ENCODE measurements at places on chromosomes 1 and 21. TPM values are rescaled to one million over a fixed set of nuclear protein-coding genes. Genes with fewer than 3 reads are reported as not detected.
A peak's percentile ranks its signal among the peaks of the same experiment; 100 is the strongest.

GRCh38 chr1:9758559-9759121 lies 65.1 kb downstream of the CLSTN1 start:
- H3K27me3 ChIP-seq: peaks cover 2% of the 10 kb centered on the region
- no peak overlapping the region for H3K27ac ChIP-seq
- no peak for DNase-seq
- H3K36me3 ChIP-seq: no peaks in the 10 kb centered on the region
- H3K4me3 ChIP-seq: no peak overlapping the region
- H3K4me1 ChIP-seq: peaks cover 14% of the 10 kb centered on the region

GRCh38 chr1:117658676-117659075 lies 52.8 kb downstream of the TENT5C start:
- peaks cover 7% of the 10 kb centered on the region for H3K27me3 ChIP-seq
- peaks cover 26% of the 10 kb centered on the region for H3K4me1 ChIP-seq
- H3K4me3 ChIP-seq: no peak overlapping the region
- no peaks in the 10 kb centered on the region for H3K36me3 ChIP-seq
- DNase-seq: no peak

DNA sequence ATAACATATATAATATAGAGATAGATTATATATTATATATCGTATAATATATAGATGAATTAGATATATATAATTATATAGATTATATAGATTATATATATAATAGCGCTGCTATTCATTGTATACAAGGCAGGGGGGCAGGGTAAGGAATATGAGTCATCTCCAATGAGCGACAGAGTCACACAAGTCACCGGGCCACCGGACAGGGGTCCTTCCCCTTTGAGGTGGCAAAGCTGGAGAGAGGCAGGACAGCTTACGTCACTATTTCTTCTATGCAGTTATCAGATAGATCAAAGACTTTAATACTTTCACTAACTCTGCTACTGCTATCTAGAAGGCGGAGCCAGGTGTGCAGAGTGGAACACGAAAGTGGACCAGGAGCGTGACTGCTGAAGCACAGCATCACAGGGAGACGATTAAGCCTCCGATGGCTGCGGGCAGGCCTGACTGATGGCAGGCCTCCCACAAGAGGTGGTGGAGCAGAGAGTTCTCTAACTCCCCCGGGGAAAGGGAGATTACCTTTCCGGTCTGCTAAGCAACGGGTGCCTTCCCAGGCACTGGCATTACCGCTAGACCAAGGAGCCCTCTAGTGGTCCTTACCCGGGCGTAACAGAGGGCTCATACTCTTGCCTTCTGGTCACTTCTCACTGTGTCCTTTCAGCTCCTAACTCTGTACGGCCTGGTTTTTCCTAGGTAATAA lies 2154.7 kb downstream of the MRPL39 start:
- no peak overlapping the region for H3K4me3 ChIP-seq
- H3K36me3 ChIP-seq: no peaks in the 10 kb centered on the region
- no peak overlapping the region for H3K27ac ChIP-seq
- H3K4me1 ChIP-seq: no peaks in the 10 kb centered on the region

DNA sequence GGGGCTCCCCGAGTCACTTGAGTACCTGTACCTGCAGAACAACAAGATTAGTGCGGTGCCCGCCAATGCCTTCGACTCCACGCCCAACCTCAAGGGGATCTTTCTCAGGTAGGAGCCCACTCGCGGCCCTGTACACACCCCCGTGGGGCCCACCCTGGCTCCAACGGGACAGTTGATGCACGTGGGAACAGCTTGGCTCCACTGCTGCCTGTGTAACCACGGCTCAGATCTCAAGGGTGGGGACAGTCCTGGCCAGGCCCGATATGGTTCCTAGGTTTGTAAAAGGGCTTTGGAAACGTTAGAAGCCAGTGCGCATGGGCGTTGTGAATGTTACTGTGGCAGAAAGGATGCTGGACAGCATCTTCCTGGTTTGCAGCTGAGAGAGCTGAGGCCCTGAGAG lies 18.8 kb downstream of the PODN start:
- no peak for DNase-seq
- H3K4me3 ChIP-seq: no peak overlapping the region
- H3K36me3 ChIP-seq: no peaks in the 10 kb centered on the region
- no peak overlapping the region for H3K27ac ChIP-seq
- H3K4me1 ChIP-seq: 0 out of 2 replicates have a peak, but pooled peaks cover 7% of the 10 kb centered on the region
- peaks cover 4% of the 10 kb centered on the region for H3K27me3 ChIP-seq

GRCh38 chr1:24673341-24673740 lies 30.2 kb downstream of the SRRM1 start:
- DNase-seq: peak; percentile 29
- H3K4me1 ChIP-seq: peaks cover 50% of the 10 kb centered on the region
- H3K4me3 ChIP-seq: peak overlapping the region; percentile 71
- no peaks in the 10 kb centered on the region for H3K27me3 ChIP-seq

- H3K4me1 ChIP-seq: peaks cover 17% of the 10 kb centered on the region
- H3K36me3 ChIP-seq: no peaks in the 10 kb centered on the region
- peak overlapping the region; percentile 45 for H3K27ac ChIP-seq
- no peak for DNase-seq
- H3K27me3 ChIP-seq: peaks cover 2% of the 10 kb centered on the region
- no peak overlapping the region for H3K4me3 ChIP-seq
Observed at GRCh38 chr1:31135973-31136600, 70.6 kb upstream of the PUM1 start.

DNA sequence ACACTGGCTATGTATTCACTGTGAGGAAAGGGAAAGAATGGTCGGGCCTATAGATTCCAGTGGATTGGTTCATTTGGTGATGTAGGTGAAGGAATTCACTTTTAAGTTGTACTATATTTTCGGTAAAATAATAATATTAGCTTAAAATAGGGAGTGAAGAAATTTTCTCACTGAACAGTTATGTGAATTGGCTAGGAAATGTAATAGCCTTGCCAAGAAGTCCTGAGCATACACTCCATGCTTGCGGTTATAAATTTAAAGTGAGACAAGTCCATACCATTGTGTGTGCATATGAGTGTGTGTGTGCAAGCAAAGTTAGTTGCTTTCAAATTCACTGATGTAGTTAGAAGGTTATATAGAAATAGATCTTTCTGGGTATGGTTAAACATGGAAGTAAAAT lies 1651.0 kb downstream of the NCAM2 start:
- H3K36me3 ChIP-seq: no peaks in the 10 kb centered on the region
- no peak overlapping the region for H3K4me3 ChIP-seq
- no peaks in the 10 kb centered on the region for H3K27me3 ChIP-seq
- no peaks in the 10 kb centered on the region for H3K4me1 ChIP-seq

GRCh38 chr1:87044840-87045239 lies 130.4 kb downstream of the HS2ST1 start:
- H3K4me3 ChIP-seq: no peak overlapping the region
- H3K27ac ChIP-seq: no peak overlapping the region
- no peak for DNase-seq
- H3K4me1 ChIP-seq: peaks cover 14% of the 10 kb centered on the region

DNA sequence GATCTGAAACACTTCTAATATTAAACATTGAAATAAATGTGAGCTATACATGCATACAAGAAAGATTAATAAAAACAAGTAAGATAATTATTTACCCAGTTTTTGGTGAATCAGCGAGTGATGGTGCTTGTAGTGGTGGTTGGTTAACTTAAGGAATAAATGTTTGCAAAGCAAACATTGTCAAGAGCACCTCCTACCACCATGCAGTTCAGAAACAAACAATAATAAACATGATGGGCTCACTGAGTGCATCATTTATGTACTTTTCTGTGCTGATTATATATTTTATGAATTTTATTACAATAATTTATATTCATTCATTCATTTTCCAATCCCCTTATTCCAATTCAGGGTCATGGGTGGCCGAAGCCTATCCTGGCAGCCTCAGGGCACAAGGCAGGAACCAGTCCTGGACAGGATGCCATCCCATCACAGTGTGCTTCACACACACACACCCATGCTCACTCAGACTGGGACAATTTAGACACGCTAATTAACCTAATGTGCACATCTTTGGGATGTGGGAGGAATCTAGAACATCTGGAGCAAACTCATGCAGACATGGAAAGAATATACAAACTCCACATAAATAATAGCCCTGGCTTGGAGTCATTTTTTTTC lies 57.8 kb downstream of the ZMYM4 start:
- H3K36me3 ChIP-seq: peaks cover 14% of the 10 kb centered on the region
- peaks cover 18% of the 10 kb centered on the region for H3K4me1 ChIP-seq
- no peaks in the 10 kb centered on the region for H3K27me3 ChIP-seq
- H3K27ac ChIP-seq: no peak overlapping the region
- H3K4me3 ChIP-seq: no peak overlapping the region
- DNase-seq: no peak

DNA sequence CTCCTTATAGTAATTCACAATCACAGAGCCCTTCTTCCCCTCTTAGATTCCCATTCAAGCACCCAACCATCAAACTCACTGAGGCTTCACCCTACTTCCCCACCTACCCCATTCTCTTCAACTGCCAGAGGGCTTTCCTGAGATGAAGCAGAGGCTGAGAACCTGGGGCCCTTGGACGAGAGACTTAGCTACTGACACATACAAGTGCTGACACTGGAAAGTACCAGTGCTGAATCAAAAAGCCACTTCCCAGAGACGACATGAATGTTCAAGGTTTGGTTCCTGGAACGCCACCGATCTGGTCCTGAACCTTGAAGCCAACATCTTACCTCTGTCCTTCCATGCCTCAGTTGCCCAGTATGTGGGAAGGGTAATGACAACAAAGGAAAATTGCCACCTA lies 16.6 kb upstream of the RAP1A start:
- DNase-seq: no peak
- H3K4me3 ChIP-seq: no peak overlapping the region
- H3K36me3 ChIP-seq: no peaks in the 10 kb centered on the region
- no peak overlapping the region for H3K27ac ChIP-seq

DNA sequence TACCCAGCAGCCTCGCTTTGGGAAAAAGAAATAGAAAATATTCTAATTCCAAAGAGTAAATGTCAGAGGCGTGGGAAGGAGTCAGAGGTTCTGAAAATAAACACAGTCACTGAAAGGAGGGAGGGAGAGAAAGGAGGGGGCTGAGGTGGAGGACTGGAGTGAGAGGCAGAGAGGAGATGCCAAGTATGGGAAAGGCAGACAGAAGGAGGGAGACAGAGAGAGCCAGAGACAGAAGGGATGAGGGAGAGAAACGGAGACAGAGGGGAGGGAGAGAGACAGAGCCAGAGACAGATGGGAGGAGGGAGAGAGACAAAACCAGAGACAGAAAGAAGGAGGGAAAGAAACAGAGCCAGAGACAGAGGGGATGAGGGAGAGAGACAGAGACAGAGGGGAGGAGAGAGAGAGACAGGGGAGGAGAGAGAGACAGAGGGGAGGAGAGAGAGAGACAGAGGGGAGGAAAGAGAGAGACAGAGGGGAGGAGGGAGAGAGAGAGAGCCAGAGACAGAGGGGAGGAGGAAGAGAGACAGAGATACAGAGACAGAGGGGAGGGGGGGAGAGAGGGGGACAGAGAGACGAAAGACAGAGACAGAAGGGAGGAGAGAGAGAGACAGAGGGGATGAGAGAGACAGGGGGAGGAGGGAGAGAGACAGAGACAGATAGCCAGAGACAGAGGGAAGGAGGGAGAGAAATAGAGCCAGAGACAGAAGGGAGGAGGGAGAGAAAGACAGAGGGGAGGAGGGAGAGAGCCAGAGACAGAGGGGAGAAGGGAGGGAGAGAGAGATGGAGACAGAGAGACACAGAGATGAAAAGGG lies 525.5 kb downstream of the MATN1 start:
- no peak overlapping the region for H3K4me3 ChIP-seq
- no peak overlapping the region for H3K27ac ChIP-seq
- H3K4me1 ChIP-seq: no peaks in the 10 kb centered on the region
- DNase-seq: no peak
- peaks cover 9% of the 10 kb centered on the region for H3K27me3 ChIP-seq

DNA sequence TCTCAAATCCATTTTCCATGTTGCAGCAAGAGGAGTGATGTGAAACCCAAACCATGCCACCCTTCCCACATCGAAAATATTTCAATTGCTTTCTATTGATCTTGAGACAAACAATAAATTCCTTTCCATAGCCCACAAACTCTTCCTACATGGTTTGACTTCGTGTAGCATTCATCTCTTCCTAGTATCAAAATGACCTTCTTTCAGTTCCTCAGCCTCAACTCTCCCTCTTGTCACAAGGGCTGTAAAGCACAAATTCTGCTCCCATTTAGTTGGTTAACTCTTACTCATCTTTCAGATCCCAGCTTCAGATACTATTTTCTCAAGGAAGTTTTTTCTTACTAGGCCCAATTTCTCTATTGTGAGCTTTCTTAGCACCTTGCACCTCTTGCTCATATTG lies 99.0 kb downstream of the ZNF281 start:
- no peak for DNase-seq
- H3K27ac ChIP-seq: peak overlapping the region; percentile 4
- no peaks in the 10 kb centered on the region for H3K27me3 ChIP-seq
- no peak overlapping the region for H3K4me3 ChIP-seq

DNA sequence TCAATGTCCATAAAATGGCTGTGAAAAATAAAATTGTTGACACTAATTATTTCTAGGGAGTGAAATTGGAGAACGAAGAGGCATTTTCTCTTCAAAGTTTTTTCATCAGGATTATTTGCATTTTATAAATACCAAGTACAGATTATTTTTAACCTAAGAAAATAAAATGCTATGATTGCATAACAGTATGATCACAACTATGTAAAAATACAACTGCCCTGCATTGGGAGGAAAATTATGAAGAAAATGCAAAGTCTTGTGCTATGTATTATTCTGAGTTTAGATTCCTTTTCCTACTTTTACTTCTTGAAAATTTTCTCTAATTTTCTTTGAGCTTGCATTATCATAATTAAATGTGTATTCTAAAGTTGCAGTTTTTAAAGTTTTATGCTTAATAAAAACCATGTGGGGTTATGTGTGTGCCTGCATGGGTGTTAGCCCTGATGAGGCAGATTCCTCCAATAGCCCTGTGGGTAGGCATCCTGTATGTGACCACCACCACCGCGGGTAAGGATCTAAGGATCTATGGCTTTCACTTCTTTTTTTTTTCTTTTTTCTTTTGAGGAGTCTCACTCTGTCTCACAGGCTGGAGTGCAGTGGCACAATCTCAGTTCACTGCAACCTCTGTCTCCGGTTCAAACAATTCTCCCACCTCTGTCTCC lies 24.7 kb downstream of the STX6 start:
- no peaks in the 10 kb centered on the region for H3K27me3 ChIP-seq
- H3K27ac ChIP-seq: peak overlapping the region; percentile 48
- H3K4me1 ChIP-seq: peaks cover 38% of the 10 kb centered on the region
- no peak for DNase-seq
- H3K36me3 ChIP-seq: peaks cover 41% of the 10 kb centered on the region

DNA sequence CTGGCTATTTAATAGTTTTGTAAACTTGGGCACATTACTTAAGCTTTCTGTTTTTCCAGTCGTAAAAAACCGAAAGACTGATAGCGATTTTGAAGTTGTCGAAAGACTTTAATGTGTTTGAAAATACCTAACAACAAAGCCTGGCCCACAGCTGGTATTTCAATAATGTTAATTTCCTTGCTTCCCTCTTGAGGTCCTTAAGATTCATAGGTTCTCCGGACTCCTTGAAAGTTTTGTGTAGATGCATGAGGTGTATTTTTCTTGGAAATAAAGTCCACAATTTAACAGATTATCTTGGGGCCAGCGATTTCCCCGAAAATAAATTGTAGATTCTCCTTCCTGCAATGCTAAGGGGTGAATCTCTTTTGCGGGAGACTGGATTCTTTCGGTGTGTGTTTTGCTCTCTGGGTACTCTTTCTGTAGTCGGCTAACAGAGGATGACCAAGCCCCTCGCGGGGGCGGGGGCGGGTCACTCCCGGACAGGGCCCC lies 735 bp upstream of the YTHDF2 start:
- H3K27me3 ChIP-seq: no peaks in the 10 kb centered on the region
- H3K36me3 ChIP-seq: peaks cover 29% of the 10 kb centered on the region
- peak overlapping the region; percentile 99 for H3K27ac ChIP-seq
- peaks cover 32% of the 10 kb centered on the region for H3K4me1 ChIP-seq

Gene SCAMP3
- total RNA-seq: 137 TPM

Gene MYCL
- 0.29 TPM for total RNA-seq

Gene ITLN1
- not detected for total RNA-seq

Gene SH3D21
- 4.9 TPM for total RNA-seq

Measured in HFFc6 (cell line).